A172 (cell line): ENCODE measurements at places on chromosomes 5 and 9. TPM values are rescaled to one million over a fixed set of nuclear protein-coding genes. Genes with fewer than 3 reads are reported as not detected.

Gene CCL27
- total RNA-seq, result 2.2 TPM in 1 of 2 replicates, not detected in the other

Gene LCN9
- total RNA-seq, result not detected in 2 replicates

Gene MAML1
- 18.1 and 18.9 TPM in 2 replicates for total RNA-seq

Gene PCDH1
- total RNA-seq, result 7.2 and 7.4 TPM in 2 replicates

- no peak for DNase-seq
Measured at GRCh38 chr5:151101746-151102145, 20.9 kb upstream of the TNIP1 start.

Gene ELOVL7
- 7.2 and 8.2 TPM in 2 replicates for total RNA-seq

Gene MYMK
- not detected in 2 replicates for total RNA-seq

GRCh38 chr9:9892217-9892616 is 720.6 kb downstream of the PTPRD start:
- no peak for DNase-seq

GRCh38 chr9:3059781-3060468 is 216.0 kb upstream of the PUM3 start:
- peak; percentile 10 for DNase-seq

DNA sequence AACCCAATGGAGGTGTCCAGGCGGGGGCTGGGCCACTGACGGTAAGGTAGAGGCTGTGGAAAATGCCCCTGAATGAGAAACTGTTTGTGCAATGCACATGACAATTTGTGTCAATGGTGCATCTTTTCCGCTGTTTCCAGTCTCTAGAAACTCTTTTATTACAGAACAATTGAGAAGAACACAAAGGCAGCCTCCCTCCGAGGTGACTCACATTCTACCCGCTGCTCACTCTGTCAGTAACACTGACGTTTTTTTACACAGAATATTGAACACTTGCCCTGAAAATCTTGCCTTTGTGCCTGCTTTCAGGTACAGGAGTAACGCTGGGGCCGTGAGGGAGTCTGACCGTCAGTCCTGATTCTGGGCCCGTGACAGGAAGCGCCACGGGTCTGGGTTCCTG is 11.7 kb upstream of the TENT4A start:
- no peak for DNase-seq

DNA sequence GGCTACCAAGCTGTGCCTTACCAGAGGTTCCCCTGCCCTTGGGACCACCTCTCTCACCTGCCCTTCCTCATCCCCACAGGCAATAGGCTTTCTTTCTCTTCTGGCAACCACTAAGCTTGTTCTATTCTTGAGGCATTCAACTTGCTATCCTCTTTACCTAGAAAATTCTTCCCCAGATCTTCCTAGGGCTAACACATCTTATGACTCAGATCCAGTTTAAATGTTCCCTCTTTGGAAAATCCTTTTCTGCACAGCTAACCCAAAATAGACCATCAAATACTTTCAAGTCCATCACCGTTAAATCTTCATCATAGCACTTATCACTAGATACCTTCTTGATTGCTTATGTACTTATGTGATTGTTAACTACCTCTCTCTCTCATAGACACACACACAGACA is 93.7 kb downstream of the ENC1 start:
- no peak for DNase-seq

Gene NR4A3
- total RNA-seq, result 0.02 TPM in 1 of 2 replicates, not detected in the other

- peak; percentile 22 for DNase-seq
Measured at GRCh38 chr5:132915681-132916080, 42.2 kb downstream of the LEAP2 start.

Gene OR1Q1
- total RNA-seq, result not detected in 2 replicates

Gene RNF208
- total RNA-seq, result 0.09 and 0.17 TPM in 2 replicates

DNA sequence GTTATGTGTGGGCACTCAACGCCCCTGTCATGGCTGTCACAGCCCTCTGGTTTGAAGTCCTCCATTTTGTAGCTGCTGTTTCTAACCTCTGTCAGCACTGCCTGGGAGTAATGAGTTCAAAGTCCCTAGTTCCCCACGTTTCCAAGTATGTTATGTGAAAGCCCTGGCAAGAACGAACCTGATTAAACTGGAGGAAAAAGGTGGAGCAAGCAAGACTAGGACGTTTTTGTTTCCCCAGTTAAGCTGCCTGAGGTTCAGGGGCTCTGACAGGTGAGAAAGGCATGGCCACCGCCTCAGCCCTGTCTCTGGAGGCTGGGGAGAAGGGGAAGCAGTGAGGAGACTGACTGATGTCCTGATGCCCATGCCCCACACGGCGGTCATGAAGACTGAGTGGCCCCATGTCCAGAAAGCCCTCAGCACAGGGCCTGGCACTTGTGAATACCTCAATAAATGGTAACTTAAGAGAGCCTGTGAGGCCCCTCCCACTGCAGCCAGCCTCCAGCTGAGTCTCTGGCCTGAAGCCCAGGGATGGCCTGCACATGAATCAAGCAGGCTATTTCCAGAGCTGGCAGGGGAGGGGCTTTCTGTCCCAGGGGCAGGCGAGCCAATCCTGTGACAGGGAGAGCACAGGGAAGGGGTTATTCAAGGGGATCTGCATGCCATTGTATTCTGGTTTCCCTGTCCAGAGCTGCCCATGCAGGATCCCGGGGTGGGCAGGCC is 61.8 kb downstream of the PFDN1 start:
- peak; percentile 93 for DNase-seq

DNA sequence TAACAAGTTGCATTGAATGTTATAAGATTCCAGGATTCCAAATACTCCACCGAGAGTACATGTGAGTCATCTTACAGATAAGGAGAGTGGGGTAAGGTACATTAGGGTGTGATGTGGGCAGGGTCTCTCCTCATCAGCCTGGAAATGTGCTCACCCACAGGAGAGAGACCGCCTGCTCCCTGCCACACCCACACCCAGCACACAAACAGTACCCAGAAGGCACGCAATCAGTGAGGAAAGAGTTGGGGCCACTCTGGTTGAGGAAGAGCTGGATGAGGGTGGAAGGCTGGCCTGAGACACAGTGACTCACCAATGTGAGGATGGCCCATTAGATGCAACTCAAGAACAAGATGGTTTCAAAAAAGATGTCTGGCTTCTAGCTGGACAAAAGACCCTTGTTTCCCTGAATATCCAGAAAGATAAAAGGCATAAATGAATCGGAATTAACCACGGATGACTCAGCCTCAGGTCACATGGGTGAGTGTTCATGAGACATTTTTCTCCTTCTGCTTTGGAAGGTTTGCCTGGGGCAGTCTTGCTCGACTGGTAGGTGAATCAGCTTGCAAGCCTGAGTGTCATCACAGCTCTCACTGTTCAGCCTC is 51.1 kb upstream of the LHFPL2 start:
- DNase-seq, result peak; percentile 98

DNA sequence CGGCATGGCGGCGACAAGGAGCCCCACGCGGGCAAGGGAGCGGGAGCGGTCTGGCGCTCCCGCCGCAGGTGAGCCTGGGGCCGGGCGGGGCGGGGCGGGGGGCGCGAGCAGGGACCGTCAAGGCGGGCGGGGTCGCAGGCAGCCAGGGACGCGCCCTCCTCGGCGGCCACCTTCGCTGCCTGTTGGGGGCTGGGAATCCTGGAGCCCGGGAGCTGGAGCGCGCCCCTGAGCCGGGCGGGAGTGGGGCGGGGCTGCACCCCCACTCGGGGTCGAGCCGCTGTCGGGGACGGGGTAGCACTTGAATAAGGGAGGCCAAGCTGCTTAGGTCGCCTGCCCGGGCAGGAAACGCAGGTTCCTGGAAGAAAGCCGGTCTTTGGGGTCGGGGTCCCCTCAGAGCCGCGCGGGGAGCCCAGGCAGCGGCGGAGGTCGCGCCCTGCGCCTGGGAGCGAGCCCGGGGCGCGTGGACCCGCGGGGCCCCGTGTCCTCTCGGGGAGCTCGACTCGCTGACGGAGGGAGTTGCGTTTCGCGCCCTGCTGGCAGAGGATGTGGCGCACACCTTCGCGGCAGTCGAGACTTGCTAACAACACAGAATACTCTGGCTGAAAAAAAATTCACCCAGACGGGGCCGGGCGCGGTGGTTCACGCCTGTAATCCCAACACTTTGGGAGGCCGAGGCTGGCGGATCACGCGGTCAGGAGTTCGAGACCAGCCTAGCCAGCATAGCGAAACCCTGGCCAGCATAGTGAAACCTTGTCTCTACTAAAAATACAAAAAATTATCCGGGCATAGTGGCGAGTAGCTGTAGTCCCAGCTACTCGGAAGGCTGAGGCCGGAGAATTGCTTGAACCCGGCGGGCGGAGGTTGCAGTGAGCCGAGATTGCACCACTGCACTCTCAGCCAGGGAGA is 552 bp downstream of the OTULINL start:
- peak; percentile 32 for DNase-seq

- DNase-seq, result no peak
Measured at GRCh38 chr9:101893661-101894646, 155.5 kb upstream of the GRIN3A start.

- no peak for DNase-seq
Measured at GRCh38 chr5:127586066-127586770, 62.7 kb upstream of the CTXN3 start.

DNA sequence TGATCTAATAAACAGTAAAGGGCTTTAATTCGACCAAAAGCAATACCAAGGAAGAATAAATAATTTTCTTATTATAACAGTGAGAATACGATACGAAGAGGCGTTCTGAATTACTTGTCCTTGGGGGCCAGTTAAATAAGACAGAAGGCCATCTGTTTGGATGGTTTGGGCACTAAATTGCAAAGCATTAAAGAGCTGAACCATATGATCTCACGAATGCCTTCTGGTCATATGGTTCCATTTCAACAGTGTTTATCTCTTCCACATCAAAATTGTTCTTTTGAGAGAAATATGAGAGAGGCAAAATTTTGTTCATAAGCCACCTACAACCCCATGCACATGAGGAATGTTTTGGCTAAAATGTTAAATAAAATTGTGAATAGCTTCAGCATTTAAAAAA is 605.4 kb downstream of the PTPRD start:
- no peak for DNase-seq

Gene TRUB2
- 28.8 and 30.5 TPM in 2 replicates for total RNA-seq

Gene GPX3
- total RNA-seq, result not detected in 2 replicates

DNA sequence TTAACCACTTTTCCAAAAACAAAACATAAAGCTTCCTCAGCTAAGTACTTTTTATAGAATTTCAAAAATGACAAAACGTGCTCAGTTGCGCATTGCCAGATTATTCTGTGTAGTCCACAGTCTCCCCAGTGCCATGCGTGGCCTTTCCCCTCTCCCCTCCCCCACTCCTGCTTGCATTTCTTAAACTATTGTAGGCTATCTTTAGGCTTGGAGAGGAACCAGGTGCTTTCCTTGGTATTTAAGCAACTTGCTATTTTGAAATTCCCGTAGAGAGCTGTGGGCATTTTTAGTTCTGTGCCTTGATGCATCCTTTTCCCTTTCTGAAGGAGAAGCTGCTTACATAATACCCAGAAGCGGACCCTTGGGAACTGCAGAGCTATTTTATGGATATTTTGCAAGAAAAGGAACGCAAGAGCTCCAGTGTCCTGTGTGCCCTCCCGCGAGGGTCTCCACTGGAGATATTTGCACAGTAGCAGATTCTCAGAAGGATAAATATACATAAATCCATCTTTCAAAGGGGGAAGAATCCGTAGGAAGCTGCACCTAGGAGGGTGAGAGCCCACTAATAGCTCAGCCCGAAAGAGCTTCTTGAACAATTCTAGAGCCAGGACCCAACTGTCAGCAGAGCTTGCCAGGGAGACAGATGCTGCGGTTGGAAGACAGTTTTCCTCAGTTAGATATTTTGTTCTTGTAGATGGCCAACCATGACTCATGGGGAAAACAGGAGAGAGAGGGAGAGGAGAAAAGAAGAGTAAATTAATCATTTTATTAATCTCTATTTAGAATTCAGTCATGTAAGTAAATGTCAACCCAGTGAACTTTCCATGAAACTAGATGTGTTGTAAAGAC is 1298.3 kb upstream of the WWC1 start:
- DNase-seq, result no peak

Gene CTSL
- 318 and 350 TPM in 2 replicates for total RNA-seq

Gene RRAGA
- total RNA-seq, result 35.5 and 37.0 TPM in 2 replicates

GRCh38 chr9:92242260-92243136 is 51.0 kb downstream of the IARS1 start:
- DNase-seq, result peak; percentile 14

GRCh38 chr5:179820483-179821297 is at the start of gene SQSTM1:
Gene SQSTM1, plus strand, starts transcription at chr5:179820905. Its CDS starts 32 bp downstream, at chr5:179820937.
- peak; percentile 74 for DNase-seq

DNA sequence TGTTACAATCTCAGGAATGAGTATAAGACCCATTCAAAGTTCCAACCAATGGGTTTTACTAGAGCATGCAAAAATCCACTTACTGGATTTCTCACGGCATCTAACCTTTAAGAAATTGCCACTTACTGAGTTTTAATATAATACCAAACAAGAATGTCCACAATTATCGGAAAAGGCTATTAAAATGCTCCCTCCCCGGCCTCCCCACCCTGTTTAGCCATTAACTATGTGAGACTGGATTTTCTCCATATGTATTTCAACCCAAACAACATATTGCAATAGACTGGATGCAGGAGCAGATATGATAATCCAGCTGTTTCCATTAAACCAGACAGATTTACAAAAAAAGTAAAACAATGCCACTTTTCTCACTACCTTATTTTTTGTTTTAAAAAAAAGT is 4.1 kb downstream of the AGTPBP1 start:
- no peak for DNase-seq

Gene TLX3
- not detected in 2 replicates for total RNA-seq

- no peak for DNase-seq
Measured at GRCh38 chr5:34015120-34015822, 7.4 kb upstream of the AMACR start.

DNA sequence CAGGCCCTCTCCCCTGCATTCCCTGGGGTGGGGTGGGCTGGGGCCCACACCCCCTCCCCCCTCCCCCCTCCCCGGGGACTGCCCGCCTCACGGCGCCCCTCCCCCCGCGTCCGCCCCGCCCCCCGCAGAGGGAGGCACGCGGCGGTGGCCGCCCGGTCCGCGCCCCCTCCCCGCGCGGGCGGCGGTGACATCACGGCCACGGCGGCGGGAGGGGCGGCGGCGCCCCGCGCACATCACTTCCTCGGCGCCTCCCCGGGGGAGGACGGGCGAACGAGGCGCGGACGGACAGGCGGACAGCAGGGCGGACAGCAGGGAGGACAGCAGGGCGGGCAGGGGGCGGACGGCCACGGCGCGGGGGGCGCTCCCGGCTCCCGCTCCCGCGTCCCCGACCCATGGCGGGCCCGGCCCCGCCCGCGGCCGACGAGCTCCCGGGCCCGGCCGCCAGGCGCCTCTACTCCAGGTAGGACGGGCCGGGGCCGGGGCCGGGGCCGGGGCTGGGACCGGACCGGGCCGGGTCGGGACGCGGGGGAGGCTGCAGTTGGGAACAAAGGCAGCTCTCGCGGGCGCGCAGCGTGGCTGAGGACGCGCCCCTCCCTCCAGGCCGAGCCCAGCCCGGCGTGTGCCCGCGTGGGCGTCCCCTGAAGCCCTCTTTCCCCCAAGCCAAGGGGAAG is at the start of gene GPSM1:
GPSM1 (plus strand) TSS at position 236 of the 671 bp plus-strand sequence; CDS start at position 393, 157 bp downstream.
- DNase-seq, result no peak

DNA sequence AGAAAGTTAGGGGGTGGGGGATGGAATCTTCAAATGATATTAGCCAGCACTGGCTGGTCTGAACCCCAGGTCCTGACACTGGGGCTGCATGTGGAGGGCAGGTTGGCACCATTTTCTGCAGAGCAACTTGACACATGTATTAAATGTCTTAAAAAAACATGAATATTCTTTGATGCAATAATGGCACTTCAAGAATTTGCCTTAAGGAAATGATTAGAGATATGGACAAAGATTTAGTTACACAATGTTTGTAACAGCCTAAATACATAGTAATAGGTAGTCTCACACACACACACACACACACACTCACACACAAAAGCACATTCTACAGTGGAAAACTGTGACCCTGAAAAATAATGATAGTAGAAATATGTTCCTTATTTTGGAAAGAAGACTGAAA is 3.6 kb downstream of the SVEP1 start:
- no peak for DNase-seq

GRCh38 chr5:78360924-78361630 is 660 bp downstream of the SCAMP1 start:
- peak; percentile 42 for DNase-seq

Gene NR5A1
- total RNA-seq, result not detected in 2 replicates

Gene ST8SIA4
- 0.07 TPM in 2 replicates for total RNA-seq
